Activated T-helper 1 cell treated with anti-CD3 and anti-CD28 coated beads, Interleukin-12 subunit alpha, Interleukin-12 subunit beta, Interleukin-2, Interleukin-4 antibody, amounts not matched to agents 30 ng/mL and 10 ng/mL and 1 ng/mL, durations not matched to agents 14 hours and 24 hours and 36 hours (primary cell): ENCODE measurements at places on chromosomes 12 and 14. TPM values are rescaled to one million over a fixed set of nuclear protein-coding genes. Genes with fewer than 3 reads are reported as not detected.

Gene CARMIL3
- 3.0 and 3.4 TPM in 2 replicates for total RNA-seq

- no peak for DNase-seq
These were observed 68.5 kb upstream of the PKP2 start for GRCh38 chr12:32964981-32965585.

Gene FOXG1
- not detected in 2 replicates for total RNA-seq

DNA sequence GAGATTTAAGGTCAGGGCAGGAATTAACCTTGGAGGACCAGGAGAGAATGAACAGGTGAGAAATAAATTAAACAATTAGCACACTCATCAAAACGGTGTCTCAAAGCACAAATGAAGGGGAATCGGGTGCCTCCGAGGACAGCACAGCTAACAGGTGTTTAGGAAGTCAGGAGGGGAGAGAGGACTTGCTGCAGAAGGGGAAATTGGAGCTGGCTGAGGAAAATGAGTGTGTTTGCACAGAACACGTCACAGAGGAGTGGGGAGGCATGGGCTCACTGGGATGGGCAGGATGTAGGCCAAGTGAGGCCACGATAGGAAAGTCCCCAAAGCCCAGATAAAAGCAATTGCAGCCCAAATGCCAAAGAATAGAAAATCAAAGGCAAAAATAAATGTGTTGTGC lies 121.7 kb downstream of the ZNF664 start:
- no peak for DNase-seq

Gene KCNK10
- not detected in 2 replicates for total RNA-seq

- DNase-seq, result no peak
These were observed 175.1 kb downstream of the NRXN3 start for GRCh38 chr14:78345131-78345744.

DNA sequence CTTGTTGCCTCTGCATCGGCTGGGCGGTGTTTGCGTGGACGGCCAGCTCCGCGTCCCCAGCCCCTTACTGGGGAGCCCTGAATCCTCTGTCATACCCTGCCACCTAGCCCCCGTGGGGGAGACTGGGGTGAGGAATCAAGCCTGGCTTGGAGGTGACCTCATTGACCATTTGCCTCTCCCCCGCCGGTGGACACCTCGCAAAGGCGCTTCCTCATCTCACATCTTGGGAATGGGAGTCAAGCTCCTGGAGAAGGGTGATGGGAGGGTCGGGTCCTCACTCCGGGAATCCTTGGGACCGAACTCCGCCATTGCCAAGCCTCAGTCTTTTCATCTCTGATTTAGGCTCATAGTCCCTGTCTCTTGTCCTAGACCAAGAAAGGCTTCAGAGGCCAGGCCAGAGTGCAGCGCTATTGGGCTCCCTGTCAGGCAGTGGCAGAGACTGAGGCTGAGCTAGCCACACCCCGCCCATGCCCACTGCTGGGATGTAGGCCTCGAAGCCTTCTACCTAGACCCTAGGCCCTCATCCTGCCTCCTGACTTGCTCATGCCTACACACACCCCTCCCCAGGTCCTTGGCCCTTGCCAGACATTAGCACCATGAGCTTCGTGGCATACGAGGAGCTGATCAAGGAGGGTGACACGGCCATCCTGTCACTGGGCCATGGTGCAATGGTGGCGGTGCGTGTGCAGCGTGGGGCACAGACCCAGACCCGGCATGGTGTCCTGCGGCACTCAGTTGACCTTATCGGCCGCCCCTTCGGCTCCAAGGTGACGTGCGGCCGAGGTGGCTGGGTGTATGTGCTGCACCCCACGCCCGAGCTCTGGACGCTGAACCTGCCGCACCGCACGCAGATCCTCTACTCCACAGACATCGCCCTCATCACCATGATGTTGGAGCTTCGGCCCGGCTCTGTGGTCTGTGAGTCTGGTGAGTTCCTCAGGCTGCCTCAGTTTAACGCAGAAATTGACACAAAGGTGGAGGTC lies 678 bp downstream of the TRMT61A start:
- no peak for DNase-seq

- DNase-seq, result no peak
These were observed 69.5 kb downstream of the SLC15A4 start for GRCh38 chr12:128754275-128754674.

Gene PAH
- not detected in 2 replicates for total RNA-seq
